ENCODE measurements at places on chromosomes 4 and X.

DNA sequence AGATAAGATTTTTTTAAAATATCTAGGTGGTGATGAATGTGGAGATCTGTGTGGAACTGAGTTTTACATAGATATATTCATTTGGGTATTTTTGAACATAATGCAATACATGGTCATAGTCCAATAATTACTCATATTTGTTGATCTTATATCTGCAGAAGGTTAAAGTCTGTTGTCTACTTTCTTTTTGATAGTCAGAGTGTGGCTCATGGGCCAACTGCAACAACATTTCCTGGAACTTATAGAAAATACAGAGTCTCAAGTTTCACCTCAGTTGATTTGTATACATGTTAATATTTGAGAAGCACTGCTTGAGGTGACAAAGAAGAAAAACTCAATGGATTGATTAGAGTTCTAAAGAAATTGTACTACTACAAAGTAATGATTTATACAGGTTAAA, 408.4 kb downstream of the ARAP2 start:
- no peak for DNase-seq

- DNase-seq: no peak
Observed at GRCh38 chr4:126630230-126630629, 1002.5 kb upstream of the INTU start.

- DNase-seq: no peak
Observed at GRCh38 chr4:39022241-39022640, 10.0 kb downstream of the TMEM156 start.

- no peak for DNase-seq
Observed at GRCh38 chr4:130825284-130825683, 1729.3 kb downstream of the C4orf33 start.

DNA sequence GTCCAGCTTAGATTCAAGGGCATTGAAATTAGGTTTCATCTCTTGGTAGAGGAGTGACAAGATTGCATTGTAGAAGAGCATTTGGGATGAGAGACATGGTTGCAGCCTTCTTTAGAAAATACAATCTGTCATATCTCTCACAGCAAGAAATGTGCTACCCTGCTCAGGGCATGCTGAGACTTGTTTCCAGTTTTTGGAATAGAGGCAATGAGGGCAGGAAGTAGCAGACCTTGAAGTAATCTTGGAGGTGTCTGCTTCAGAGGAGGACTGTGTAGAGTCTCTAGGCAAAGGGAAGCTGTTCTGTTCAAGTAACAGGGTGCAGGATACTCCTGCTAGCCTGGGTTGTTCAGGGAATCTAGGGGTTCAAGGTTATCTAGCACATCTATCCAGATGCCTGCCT, 116.1 kb upstream of the ZNF827 start:
- no peak for DNase-seq

GRCh38 chrX:38879631-38880220, 78.5 kb downstream of the MID1IP1 start:
- no peak for DNase-seq

- DNase-seq: peak; percentile 56
Observed at GRCh38 chr4:6730603-6731317, 14.8 kb downstream of the BLOC1S4 start.

- no peak for DNase-seq
Observed at GRCh38 chrX:23003116-23003515, 3.4 kb downstream of the DDX53 start.

DNA sequence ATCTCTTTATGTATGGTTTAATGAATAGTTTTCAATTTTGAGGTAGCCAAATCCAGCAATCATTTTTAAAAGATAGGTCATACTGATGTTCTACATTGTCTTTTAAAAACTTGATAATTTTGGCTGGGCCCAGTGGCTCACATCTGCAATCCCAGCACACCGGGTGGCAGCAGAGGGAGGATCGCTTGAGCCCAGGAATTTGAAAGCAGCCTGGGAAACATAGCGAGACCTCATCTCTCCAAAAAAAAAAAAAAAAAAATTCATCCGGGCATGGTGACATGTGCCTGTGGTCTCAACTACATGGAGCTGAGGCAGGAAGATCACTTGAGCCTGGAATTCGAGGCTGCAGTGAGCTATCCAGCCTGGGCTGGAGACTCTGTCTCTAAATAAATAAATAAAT, 419.8 kb downstream of the GALNTL6 start:
- DNase-seq: no peak

GRCh38 chr4:124711471-124712371, 811 bp downstream of the ANKRD50 start:
- peak; percentile 67 for DNase-seq

- DNase-seq: peak; percentile 26
Observed at GRCh38 chr4:87589531-87589930, 18.8 kb upstream of the DSPP start.

- no peak for DNase-seq
Observed at GRCh38 chrX:530726-531610, 99.6 kb upstream of the SHOX start.

DNA sequence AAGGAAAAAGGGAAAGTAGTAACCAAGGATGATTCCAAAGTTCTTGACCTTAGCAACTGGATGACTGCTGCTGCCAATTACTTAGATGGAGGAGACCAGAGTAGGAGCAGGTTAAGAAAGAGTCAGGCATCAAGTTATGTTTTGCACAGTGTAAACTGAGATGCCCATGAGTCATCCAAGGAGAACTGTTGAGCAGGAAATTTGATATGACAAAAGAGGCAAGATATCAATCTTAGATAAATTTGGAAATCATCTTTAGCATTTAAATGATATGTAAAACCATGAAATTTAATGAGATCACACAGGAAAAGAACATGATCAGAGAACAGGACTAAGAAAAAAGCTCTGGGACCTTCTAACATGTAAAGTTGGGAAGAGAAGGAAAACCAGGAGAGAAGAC, 361.3 kb downstream of the OPHN1 start:
- DNase-seq: no peak

DNA sequence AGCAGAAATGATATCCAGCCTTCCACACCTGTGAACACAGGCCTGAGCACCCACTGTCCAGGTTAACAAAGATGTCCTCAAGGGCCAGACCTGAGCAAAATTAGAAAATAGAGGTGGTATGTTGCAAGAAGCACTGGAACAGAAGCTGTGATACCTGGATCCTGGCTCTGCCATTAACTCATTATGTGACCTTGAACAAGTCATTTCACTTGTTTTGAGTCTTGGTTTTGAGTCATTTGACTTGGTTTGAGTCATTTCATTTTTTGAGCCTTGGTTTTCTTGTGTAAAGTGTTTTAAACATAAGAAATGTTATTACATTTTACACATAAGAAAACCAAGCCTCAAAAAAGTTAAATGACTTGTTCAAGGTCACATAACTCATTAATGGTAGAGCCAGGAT, 2.9 kb upstream of the NWD2 start:
- DNase-seq: no peak

DNA sequence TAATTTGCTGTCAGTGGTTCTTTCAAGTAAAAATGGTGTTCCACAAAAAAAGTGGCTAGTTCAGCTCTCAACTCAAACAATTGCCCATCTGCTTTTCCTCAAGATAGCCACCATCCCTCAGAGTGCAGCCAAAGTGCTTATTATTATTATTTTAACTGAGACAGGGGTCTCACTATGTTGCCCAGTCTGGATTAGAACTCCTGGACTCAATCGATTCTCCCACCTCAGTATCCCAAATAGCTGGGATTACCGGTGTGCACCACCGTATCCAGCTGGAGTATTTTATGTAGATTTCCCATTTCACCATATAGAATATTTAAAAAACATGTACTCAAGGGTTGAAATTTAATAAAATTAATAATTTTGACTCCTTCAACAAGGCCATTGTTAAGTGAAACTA, 62.1 kb upstream of the USP9X start:
- DNase-seq: no peak

DNA sequence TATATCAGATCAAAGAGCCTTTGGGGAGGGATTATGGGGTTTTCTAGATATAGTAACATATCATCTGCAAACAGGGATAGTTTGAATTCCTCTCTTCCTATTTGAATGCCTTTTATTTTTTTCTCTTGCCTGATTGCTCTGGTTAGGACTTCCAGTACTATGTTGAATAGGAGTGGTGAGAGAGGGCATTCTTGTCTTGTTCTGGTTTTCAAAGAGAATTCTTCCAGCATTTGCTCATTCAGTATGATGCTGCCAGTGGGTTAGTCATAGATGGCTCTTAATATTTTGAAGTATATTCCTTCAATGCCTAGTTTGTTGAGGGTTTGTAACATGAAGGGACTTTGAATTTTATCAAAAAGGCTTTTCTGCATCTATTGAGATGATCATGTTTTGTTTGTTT, 25.6 kb upstream of the ABCB7 start:
- no peak for DNase-seq

DNA sequence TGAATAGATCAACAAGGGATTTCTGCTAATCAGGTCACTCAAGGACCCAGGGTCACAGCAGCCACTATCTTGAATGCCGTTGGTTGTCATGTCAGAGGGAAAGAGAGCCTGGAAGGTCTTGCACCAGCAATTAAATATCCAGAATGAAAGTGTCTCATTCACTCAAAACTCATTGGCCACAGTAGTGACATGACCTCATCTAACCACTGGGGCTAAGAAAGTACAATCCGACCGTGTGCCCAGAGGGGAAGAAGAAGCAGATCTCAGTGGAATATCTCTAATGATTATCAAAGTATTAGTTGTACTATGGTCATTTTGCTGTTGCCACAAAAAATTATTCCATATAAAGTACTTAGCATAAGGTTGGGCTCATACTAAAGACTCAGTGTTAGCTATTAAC, 210.0 kb downstream of the QDPR start:
- DNase-seq: no peak

DNA sequence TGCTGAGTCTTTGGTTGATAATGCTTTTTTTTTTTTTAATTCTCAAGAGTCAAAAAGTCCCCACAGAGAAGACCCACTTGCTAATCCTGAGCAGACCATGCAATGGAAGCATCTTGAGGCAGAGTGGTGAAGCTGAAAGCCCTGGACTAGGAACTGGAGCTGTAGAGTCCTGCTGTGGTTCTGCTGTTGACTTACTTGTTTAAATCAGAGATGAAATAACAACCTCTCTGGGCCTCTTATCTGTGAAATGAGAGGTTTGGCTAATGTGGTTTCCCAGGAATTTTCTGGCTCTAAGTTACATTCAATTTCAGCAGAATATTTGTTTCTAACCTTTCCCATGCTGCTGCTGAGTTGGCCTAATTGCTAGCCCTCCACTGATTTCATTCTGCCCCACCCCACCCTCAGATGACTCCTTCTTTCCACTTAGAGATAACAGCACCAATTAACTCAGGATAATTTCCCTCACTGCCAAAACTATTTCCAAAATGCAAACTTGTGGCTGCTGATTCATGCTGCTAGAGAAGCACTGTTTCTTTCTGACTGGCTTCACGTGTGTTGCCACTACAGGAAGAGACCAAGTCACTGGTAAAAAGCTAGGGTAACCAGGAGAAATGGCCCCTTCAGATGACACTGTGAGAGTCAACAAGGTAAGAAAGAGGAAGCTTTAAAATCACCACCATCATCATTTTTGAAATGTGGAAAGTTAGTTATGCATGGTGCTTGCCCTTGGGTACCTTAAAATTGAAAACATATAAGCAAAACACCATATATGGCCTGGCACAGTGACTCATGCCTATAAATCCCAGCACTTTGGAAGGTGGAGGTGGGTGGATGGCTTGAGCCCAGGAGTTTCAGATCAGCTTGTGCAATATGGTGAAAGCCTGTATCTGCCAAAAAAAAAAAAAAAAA, 326.4 kb downstream of the DCHS2 start:
- no peak for DNase-seq

GRCh38 chrX:54419559-54420302, 20.5 kb upstream of the TSR2 start:
- DNase-seq: no peak

GRCh38 chr4:140102421-140102820, 51.6 kb downstream of the MAML3 start:
- DNase-seq: no peak

DNA sequence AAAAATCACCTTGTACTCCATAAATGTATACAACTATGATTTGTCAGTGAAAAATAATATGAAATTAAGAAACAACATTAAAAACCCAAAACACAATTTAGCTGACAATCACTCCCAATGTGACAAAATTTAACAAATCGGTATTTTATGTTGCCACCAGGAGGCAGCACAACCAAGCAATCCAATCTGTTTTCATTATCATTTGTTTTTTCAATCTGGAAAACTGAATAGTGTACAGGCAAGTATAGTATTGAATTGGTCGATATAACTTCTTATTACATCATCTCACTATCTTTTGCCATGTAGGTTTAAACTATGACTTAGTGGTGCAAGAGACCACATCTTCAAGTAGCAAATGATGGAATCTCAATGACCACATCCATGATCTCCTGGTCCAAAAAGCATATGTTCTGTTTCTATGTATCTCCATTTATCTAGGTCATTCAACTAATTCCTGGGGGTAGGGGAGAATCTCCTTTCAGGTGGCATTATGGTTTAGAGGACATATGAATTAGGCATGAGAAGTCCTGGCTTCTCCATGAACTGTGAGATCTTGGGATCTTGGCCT, 112.9 kb upstream of the AGA start:
- peak; percentile 26 for DNase-seq

DNA sequence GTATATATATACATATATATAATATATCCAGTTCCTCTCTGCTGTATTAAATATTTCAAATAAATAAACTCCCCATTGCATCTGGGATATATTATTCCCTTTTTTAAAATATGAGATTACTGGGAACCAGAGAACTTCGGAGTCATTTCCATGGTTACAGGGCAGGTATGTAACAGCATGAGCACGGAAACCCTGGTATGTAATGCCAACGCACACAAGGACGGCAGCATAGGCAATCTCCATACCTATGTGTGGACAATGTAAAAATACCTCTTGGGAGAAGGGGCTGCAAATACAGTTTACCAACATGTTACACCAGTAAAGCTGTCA, 62.8 kb downstream of the NUDT10 start:
- DNase-seq: no peak

DNA sequence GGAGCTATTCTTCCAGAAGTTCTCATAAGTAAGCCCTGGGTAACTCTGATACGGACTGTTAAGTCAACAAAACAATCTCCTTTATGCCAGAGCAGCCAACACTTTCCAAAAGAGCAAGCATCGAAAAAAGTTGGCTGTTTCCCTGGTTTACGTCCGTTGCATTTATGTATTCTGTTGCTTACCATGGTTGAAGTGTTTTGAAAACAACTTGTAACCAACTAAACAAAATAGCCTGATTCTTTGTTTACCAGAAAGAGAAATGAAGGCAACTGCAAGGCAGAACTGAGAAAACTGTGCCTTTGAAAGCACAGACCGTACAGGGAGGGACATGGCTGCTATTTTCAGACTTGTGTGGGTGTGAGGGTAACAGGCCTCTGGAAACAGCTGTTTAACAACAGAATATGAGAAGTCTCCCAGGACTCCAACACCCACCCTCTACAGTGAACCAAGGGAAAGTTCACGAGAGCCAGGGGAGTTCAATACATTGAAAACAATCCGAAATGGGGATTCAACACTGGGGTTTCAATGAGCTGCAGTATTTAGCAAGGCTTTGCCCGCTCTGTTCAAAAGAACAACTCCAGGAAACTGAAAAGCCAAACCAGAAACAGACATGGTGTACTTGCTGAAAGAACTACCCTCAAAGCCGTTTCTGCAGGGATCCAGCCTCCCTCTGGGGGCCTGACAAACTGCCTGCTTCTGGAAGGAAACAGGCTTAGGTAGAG, 95.8 kb upstream of the EGFL6 start:
- DNase-seq: peak; percentile 61

GRCh38 chrX:71650333-71650969, 16.9 kb upstream of the LOC101059915 start:
- no peak for DNase-seq
